ENCODE measurements at places on chromosomes 4 and X.

- peak; percentile 62 for DNase-seq
These were observed 343.4 kb upstream of the RASGEF1B start for GRCh38 chr4:81814987-81815541.

GRCh38 chrX:154980330-154981115 is 42.0 kb downstream of the F8 start:
- peak; percentile 80 for DNase-seq

GRCh38 chrX:18793601-18794089 is 86.2 kb downstream of the PPEF1 start:
- peak; percentile 44 for DNase-seq

GRCh38 chrX:105502336-105502735 is 281.8 kb upstream of the TEX13A start:
- DNase-seq, result no peak

DNA sequence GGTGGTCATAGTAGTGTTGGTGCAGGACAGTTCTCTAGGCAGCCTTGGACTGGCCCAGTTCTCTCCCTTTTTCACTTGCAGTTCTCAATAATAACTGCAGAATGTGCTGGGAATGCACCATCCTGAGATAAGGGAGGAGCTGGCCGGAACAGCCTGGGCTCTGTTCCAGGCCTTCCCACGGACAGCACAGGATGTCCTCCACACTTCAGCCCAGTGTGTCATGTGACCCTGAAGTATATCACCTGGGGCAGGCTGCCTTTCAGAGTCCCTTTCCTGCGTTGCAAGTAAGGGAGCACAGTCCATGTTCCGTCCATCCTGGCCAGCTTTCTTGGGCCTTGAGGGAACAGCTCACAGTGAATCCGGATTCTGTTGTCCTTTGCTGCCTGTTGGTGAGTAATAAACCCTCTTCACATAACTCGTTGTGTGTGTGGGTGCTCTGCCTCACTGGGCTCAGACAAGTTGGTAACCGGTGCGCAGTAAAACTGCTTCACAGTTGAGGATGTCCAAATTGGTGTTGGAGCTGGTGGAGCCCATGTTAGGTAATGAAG is 32.3 kb upstream of the BBS12 start:
- DNase-seq, result no peak

- no peak for DNase-seq
These were observed 136.0 kb upstream of the NPY2R start for GRCh38 chr4:155072417-155072816.

DNA sequence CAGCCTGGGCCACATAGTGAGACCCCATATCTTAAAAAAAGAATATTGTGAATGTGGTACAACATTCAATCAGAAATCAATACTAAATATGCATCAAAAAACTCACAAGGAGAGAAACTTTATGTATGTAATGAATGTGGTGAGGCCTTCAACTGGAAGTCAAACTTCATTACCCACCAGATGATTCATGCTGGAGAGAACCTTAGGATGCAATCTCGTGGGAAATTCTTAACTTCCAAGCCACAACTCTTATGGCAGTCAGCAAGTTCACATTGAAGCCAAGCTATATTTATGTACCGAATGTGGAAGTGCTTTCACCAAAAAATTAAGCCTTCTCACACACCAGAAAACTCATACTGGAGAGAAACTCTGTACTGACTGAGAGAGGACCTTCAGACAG is 84.5 kb upstream of the UXT start:
- no peak for DNase-seq

Measured in A673 (cell line).